ENCODE measurements at places on chromosomes 13 and 19.

DNA sequence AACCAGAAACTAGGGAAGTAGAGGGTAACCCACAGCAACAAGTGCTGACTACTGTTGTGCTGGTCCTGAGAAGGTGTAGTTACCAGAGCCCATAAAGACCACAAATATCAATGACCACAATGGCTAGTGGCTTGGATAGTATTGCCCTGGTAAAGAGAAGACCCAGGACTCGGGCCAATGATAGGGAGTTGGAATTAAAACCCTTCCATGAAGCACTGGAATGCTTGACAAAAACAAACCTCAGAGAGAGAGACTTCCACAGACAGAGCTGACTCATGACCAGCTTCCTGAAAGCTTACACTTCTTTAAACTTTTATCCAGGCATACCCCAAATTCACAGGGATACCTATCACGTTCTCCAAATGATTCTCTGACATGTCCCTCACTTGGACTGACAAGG, 60.5 kb downstream of the WDR87 start:
- DNase-seq: no peak

DNA sequence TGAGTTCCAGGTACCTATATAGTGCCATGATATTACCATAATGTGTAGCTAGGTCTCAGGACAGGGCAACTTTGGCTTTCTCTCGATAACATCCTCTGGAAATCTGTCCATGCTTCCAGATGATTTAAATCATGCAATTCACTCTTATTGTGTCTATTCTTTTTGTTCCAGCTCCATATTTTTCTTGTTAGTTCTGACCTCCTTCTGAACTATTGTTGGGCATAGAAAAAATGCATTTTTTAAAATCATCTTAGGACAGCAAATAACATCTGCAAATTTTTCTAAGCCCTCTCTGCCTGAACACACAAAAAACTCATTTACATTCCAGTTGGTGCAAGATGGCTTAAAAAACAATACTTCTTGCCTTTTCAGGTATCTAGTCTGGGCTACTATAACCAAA, 1561.0 kb upstream of the MIR17HG start:
- no peak for DNase-seq

GRCh38 chr13:50801087-50801931, 42.2 kb downstream of the DLEU7 start:
- DNase-seq: no peak

DNA sequence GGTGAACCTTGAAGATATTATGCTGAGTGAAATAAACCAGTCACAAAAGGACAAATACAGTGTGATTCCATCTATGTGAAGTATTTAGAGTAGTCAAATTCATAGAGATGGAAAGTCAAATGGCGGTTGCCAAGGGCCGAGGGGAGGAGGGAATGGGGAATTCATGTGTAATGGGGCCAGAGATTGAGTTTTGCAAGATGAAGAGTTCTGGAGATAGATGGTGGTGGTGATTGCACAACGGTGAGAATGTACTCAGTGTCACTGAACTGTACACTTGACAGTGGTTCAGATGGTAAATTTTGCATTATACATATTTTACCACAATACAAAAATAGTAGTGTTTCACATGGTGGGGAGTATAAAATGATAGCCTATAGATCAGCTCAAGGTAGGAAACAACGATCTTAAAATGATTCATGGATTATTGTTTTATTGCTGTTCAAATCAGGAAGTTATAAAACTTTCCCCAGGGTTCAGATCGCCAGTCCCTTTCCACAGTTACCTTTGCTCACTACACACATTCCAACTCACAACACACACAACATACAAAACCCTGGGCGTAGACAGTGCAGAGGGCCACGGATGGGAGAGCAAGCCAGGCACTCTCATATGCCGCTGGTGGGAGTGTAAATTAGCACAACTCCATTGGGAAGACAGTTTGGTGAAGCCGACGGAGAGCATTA, 219.9 kb downstream of the ZIC5 start:
- DNase-seq: no peak

GRCh38 chr19:6886277-6886897, 992 bp upstream of the ADGRE1 start:
- no peak for DNase-seq

DNA sequence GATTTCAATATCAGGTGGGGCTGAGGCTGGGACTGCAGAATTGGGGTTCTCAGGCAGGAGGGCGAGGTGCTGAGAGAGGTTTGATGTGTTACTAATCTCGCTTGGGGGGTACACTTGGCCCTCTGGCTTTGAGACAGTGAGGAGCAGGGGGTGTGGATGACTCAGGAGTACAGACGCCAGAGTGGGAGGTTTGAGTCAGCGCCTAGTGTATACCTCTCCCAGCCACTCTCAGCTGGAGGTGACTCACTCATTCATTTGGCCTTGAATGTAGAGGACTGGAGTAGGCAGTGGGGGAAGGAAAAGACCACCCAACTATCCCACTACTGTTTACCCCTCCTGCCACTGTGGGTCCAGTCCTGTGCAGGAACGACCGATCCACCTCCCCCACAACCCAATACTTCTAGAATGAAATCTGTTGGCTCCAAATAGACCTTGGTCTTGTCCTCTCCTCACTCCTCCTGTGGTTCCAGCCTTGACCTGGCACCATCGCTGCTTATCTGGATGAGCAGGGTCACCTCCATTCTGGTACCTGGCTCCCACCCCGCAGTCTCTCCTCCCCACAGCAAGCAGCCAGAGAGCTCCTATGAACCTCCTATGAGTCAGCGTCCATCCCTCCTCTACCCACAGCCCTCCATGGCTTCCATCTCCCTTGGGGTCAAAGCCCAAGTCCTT, 20.1 kb upstream of the ZNRF4 start:
- DNase-seq: no peak
